Common myeloid progenitor, CD34-positive (primary cell): ENCODE measurements at places on chromosomes 7 and 10.

DNA sequence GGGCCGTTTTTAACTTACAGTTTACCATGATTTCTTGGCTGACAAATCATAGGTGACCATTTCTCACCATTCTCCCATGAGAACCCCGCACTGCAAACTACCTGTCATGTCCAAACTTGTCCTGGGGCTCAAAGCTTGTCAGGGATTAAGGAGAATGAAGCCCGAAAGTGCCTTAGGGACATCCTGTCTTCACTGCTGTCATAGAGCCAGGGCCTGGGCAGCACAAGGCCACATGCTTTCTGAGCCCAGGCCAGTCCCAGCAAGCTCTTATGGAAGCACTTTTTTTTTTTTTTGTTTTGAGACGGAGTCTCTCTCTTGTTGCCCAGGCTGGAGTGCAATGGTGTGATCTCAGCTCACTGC is 33.9 kb downstream of the CCM2 start:
- no peak for DNase-seq

DNA sequence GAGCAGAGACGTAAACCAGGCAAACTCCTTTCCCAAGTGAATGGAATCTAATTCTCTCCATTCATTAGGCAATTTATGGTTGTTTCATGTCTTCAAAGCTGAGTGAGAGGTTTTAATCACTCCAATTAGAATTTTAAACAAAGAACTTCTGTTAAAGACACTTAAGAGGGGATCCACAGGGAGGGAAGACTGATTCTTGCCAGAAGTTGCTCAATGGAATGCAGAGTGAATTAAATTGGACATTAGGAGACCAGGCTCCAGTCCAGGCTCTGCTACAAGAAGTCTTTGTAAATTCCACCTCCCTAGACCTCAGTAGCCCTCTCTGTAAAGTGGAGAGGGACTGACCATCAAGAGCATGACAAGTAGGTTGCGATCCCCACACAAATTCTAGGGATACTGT is 130.7 kb upstream of the TMEM72 start:
- no peak for DNase-seq

DNA sequence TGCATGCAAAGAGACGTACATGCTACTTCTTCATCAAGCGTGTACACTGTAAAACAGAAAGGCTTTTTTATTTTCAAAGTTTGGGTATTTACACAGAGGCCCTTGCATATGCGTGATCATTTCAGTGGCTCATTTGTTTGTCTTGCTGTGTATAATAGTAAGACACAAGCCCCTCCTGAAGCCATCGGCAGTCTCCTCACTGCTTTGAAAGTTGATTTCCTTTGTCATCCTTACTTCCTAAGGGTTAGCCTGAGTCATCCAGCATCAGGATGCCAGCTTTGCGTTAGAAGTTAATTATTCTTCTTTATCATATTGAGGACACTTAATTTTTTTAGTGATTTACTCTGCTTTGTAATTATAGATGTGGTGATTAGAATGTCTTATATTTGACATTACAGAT is 72.5 kb upstream of the CTBP2 start:
- DNase-seq, result no peak

GRCh38 chr7:30146127-30146612 is 11.4 kb downstream of the MTURN start:
- peak; percentile 97 for DNase-seq

DNA sequence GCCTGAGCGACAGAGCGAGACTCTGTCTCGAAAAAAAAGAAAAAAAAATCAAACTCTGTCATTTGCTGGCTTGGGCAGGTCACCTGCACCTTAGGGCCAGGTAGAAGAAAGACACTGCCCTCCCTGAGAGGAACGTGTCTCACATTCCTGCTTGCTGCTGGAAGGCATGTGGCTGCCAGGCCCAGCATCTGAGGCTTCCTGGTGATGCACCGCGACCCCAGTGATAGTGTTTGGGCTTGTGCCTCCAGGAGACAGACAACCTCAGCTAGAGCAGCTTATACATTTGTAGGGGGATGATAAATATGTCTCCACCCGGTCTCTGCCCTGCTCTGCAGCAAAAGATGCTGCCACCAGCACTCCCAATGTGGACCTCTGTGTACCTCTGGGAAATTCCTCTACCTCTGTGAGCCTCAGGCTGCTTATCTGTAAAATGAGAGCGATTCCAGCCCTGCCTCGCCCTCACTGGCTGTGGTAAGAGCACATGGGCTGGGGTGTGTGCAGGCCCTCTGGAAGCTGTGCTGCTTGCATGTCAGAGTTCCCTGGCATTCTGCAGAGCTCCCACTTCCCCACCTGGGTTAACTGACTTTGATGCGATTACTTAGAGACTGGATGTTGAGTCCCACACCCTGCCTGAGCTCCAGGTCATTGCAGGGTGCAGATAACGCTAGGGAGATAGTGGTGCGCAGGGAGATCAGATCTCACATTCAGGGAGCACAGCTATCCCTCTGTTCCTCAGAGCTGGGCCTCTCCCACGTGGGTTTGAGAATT is 19.9 kb downstream of the SLC29A3 start:
- no peak for DNase-seq

DNA sequence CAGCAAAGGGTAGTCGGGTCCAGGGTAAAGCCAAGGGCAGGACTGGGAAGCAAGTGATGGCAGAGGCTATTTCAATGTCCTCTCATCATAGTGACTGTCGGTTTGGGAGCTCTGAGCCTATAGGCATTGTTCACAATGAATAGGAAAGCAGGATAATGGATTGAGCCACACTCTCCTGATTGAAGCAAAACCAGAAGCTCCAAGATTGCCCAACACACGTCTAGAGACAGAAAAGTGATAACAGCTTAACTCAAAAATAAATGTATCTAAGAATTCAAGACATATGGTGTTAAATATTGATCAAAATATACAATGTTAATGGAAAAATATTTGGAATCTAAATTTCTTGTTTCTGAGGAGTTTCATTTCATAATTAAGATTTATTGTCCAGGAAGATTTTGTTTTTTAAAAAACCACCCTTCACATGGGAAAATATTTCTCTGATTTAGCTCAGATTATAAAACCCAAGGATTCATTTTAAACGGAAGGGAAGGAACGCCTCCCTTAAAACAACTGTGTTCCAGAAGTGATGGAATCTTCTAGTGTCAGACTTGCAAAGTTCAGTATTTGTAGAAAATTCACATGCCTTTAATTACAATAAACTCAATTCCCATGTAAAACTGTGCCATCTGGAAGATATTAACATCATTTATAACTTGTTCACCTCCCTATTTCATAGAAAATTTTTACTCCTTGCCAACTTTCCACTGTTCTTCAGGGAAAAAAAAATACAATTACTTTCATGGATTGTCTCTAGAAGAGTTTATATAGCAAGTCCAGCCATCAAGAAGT is 54.5 kb downstream of the NRP1 start:
- no peak for DNase-seq

GRCh38 chr10:102583435-102584417 is 60.6 kb upstream of the TRIM8 start:
- peak; percentile 87 for DNase-seq
